Breast epithelium (tissue), 4 donors: ENCODE measurements at places on chromosomes 2 and 18.
A peak's percentile ranks its signal among the peaks of the same experiment; 100 is the strongest.

- no peaks in the 10 kb centered on the region for H3K36me3 ChIP-seq
- H3K4me3 ChIP-seq: no peak overlapping the region
- H3K27ac ChIP-seq: no peak overlapping the region
- no peak for DNase-seq
- H3K4me1 ChIP-seq: no peaks in the 10 kb centered on the region
Observed at GRCh38 chr2:106178716-106179115, 15.4 kb downstream of the UXS1 start.

- H3K27me3 ChIP-seq: no peaks in the 10 kb centered on the region
- no peaks in the 10 kb centered on the region for H3K4me1 ChIP-seq
- no peaks in the 10 kb centered on the region for H3K36me3 ChIP-seq
- H3K4me3 ChIP-seq: no peak overlapping the region
- no peak for DNase-seq
Observed at GRCh38 chr2:233108611-233109490, 48.7 kb downstream of the INPP5D start.

- H3K36me3 ChIP-seq: no peaks in the 10 kb centered on the region
- H3K4me1 ChIP-seq: no peaks in the 10 kb centered on the region
- DNase-seq: no peak
- no peaks in the 10 kb centered on the region for H3K27me3 ChIP-seq
- H3K27ac ChIP-seq: no peak overlapping the region
Observed at GRCh38 chr2:118918017-118918416, 24.0 kb upstream of the MARCO start.

- H3K36me3 ChIP-seq: no peaks in the 10 kb centered on the region
- no peaks in the 10 kb centered on the region for H3K4me1 ChIP-seq
Observed at GRCh38 chr18:31396796-31397612, 20.4 kb downstream of the DSG4 start.

- H3K27me3 ChIP-seq: no peaks in the 10 kb centered on the region
- H3K4me3 ChIP-seq: no peak overlapping the region
- no peak for DNase-seq
- H3K36me3 ChIP-seq: no peaks in the 10 kb centered on the region
Observed at GRCh38 chr2:121469356-121469755, 61.3 kb upstream of the RNU4ATAC start.

GRCh38 chr2:1461507-1462390 lies 48.5 kb downstream of the TPO start:
- H3K4me3 ChIP-seq: no peak overlapping the region
- H3K27ac ChIP-seq: no peak overlapping the region
- no peaks in the 10 kb centered on the region for H3K4me1 ChIP-seq
- H3K27me3 ChIP-seq: peaks cover 20% of the 10 kb centered on the region

GRCh38 chr2:10329880-10330699 lies 27.4 kb downstream of the HPCAL1 start:
- no peak for DNase-seq
- peak overlapping the region; percentile 44 for H3K27ac ChIP-seq
- no peak overlapping the region for H3K4me3 ChIP-seq

DNA sequence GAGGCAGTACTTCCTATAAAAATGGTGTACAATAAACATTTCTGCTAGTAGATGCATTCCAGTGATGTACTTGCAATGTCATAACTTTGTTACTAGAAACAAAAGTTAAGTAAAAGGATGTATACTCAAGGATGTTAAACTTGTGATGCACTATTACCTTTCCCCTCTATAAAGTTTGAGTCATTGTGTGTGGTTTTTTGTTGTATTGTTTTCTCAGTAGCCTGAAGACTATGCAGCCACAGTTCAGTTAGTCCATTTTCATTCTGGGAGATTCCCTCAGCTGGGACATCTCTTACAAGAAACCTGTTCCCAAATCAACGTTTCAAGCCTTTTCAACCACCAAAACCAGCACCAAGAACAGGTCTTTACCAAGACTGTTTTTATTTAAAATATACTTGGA lies 5.6 kb downstream of the ATP5MC3 start:
- no peak overlapping the region for H3K27ac ChIP-seq
- no peak overlapping the region for H3K4me3 ChIP-seq
- no peak for DNase-seq

DNA sequence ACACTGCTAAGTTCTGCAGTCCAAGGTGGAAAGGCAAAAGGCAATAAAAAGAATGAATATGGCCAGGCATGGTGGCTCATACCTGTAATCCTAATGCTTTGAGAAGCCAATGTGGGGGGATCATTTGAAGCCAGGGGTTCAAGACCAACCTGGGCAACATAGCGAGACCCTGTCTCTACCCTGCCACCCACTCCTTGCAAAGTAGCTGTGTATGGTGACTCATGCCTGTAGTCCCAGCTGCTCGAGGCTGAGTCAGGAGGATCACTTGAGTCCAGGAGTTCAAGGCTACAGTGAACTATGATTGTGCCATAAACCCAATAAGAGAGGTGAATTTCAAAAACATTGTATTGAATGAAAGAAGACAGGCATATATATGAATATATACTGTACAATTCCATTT lies 2.4 kb downstream of the MYL12B start:
- H3K27me3 ChIP-seq: no peaks in the 10 kb centered on the region
- peak overlapping the region; percentile 85 for H3K4me3 ChIP-seq
- H3K4me1 ChIP-seq: peaks cover 25% of the 10 kb centered on the region
- no peak for DNase-seq
- H3K27ac ChIP-seq: peak overlapping the region; percentile 98
- no peaks in the 10 kb centered on the region for H3K36me3 ChIP-seq

DNA sequence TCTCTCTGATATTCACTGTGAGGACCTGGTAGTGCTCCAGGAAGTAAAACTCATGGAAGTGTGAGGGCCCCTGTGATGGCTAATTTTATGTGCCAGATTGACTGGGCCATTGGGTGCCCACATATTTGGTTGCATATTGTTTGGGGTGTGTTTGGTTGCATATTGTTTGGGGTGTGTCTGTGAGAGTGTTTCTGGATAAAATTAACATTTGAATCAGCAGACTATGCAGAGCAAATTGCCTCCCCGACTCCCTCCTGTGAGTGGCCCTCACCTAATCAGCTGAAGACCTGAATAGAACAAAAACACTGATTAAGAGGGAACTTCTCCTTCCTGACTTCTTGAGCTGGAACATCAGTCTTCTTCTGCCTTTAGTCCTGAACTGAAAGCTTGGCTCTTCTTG lies 173.3 kb upstream of the LINC00305 start:
- H3K4me3 ChIP-seq: no peak overlapping the region
- no peaks in the 10 kb centered on the region for H3K4me1 ChIP-seq
- no peak overlapping the region for H3K27ac ChIP-seq
- H3K27me3 ChIP-seq: no peaks in the 10 kb centered on the region
- no peak for DNase-seq

DNA sequence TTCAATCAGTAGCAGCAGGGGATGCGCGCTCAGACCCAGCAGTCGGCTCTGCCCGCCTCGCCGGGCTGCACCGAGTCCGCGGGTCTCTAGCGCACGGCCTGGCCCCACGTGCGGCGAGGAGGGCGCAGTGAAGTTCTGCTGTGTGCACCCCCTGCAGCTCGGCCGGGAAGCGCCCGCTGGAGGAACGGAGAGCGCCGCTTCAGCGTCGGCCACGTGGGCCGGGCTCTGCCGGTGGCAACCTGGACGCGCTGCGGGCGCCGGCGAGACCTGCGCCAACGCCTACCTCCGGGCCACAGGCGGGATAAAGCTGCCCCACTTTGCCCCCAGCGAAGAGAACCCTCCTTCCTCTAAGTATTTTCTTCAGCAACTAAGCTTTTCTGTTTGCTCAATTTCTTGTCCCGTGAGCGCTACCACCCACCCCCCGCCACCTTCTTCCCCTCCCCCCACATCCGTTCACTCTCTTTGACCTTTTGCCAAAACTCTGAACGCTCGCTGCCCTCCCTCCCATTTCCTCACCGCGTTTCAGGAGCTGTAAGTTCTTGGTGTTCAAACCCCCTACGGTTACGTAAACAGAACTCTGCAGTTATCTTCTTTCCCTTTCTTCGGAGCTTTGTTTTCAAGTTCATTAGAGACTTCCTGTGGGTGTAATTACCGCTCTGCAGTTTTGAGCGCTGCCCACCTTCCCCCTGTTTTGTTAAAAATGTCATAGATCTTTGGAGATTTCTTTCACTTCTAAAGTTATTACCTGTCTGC lies 42.6 kb upstream of the EDAR start:
- no peaks in the 10 kb centered on the region for H3K27me3 ChIP-seq
- no peaks in the 10 kb centered on the region for H3K36me3 ChIP-seq
- peak; percentile 25 for DNase-seq
- H3K27ac ChIP-seq: no peak overlapping the region

GRCh38 chr2:143577489-143577888 lies 448.3 kb downstream of the ARHGAP15 start:
- no peaks in the 10 kb centered on the region for H3K4me1 ChIP-seq
- H3K36me3 ChIP-seq: no peaks in the 10 kb centered on the region
- DNase-seq: no peak
- no peak overlapping the region for H3K4me3 ChIP-seq
- no peaks in the 10 kb centered on the region for H3K27me3 ChIP-seq
- H3K27ac ChIP-seq: no peak overlapping the region

DNA sequence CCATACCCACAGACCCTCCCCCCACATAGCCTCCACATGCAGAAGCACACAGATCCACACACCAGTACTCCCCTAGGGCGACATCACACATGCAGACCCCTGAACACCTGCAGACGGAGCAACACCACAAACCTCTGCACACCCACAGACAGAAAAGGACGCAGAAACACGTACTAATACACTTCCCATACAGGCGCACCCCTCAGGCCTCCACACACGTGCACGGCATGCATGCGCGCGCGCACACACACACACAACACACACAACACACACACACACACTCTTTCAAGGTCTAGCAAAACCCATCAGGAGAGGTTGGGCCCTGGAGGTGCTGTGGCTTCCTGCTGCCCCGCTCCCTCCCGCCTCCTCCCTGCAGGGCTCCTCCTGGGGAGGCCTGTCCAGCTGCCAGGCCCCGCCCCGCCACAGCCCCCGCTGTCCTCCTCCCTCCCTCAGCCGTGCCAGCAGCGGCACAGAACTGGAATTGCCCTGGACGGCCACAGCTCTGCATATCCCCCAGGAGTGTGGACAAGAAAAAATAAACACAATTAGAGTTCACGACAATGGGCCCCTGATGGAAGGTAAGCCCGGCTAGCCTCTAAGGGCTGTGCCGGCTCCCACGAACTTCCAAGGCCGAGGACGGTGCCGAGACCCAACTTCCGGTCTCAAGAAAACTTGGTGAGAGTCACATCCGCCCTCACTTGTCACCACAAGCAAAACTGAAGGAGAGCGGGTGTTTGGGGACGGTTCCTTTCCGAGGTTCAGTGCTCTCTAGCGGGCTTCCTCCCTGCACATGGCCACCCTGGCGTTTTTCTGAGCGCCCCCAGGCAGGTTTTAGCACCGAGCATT lies 6.8 kb downstream of the ZFP36L2 start:
- peak; percentile 87 for DNase-seq
- H3K27ac ChIP-seq: peak overlapping the region; percentile 90
- H3K4me1 ChIP-seq: peaks cover 30% of the 10 kb centered on the region
- H3K36me3 ChIP-seq: peaks cover 3% of the 10 kb centered on the region
- peak overlapping the region; percentile 96 for H3K4me3 ChIP-seq

DNA sequence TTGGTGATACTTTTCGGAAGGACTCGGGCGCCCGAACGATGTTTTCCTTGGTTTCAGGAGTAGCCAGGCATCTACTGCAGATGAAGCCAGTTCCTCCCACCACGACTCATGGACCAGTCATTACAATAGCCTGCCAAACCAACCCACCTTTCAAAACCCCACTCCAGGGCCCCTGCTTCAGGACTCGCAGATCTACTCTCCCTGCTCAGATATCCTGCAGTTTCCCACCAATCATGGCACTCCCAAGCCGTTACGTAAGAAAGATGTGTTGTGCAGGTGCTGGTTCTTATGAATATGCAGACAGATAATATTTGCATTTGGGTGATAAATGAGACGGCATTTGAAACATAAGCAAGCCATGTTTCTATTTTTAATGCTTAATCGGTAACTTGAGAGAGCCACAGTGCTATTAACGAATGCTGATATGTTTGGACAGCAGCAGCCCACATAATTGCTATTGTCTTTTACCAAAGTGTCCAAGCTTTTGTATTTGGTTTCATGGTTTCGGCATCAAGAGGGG lies 3.5 kb upstream of the CYS1 start:
- H3K36me3 ChIP-seq: no peaks in the 10 kb centered on the region
- H3K27ac ChIP-seq: no peak overlapping the region
- DNase-seq: no peak
- peaks cover 6% of the 10 kb centered on the region for H3K4me1 ChIP-seq

- no peaks in the 10 kb centered on the region for H3K4me1 ChIP-seq
- no peaks in the 10 kb centered on the region for H3K36me3 ChIP-seq
Observed at GRCh38 chr2:56084111-56084901, 99.5 kb upstream of the CCDC85A start.

DNA sequence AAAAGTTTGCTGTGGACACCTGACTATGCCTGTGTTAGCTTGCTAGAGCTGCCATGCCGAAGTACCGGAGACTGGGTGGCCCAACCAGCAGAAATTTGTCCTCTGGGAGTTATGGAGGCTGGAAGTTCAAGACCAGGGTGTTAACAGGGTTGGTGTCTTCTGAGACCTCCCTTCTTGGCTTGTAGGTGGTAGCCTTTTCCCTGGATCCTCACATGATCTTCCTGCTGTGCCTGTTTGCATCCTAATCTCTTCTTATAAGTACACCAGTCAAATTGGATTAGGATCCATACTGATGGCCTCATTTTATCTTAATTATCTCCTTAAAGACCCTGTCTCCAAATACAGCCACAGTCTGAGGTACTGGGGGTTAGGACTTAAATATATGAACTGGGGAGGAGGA lies 845 bp downstream of the TMEM177 start:
- no peaks in the 10 kb centered on the region for H3K4me1 ChIP-seq
- no peak for DNase-seq

- no peak for DNase-seq
- H3K27ac ChIP-seq: no peak overlapping the region
- H3K36me3 ChIP-seq: no peaks in the 10 kb centered on the region
- no peaks in the 10 kb centered on the region for H3K27me3 ChIP-seq
Observed at GRCh38 chr18:58937887-58938267, 73.2 kb downstream of the ZNF532 start.

DNA sequence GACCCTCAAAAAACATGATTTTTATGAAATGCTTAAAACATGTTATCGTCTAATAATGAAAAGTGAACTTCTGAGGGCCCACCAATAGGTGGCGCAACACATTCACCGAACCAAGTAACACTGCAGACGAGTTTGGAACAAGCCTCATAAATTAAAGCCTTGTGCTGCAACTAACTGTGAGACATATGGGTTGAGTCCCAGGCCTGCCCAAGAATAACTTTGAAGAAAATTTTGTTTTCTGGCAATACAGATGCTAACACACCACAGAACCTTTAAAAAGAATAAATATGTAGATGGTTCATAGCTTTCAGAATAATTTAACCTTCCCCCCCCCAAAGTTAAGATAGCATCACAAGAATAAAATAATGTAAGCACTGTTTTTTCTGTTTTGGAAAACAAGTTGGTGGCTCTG lies 285.9 kb downstream of the RNF144A start:
- no peaks in the 10 kb centered on the region for H3K36me3 ChIP-seq
- H3K4me1 ChIP-seq: no peaks in the 10 kb centered on the region
- no peak for DNase-seq
- no peaks in the 10 kb centered on the region for H3K27me3 ChIP-seq
- no peak overlapping the region for H3K4me3 ChIP-seq
